T-cell (primary cell): ENCODE measurements at places on chromosomes 3 and 15.

DNA sequence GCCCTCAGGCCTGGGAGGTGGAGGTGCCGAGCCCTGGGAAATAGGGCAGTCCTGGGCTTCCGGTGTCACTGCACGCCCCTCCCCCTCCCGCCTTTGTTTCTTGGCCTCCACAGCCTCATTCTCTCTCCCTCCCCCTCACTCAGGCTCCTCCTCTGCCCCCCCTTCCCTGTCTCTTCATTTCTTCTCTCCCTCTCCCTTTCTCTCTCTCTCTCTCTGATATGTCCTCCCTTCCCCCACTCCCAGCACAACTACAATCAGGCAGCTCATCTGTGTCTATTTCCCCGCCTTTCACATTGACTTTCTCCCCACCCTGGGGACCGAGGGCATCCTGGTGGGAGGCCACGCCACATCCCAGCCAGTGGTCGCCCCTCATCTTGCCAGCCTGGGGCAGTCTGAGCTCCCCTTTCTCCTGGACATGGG, 40.2 kb downstream of the IDH2 start:
- H3K36me3 ChIP-seq = no peaks in the 10 kb centered on the region
- no peak overlapping the region for H3K4me3 ChIP-seq

- peaks cover 2% of the 10 kb centered on the region for H3K36me3 ChIP-seq
- DNase-seq = no peak
- no peak overlapping the region for H3K4me3 ChIP-seq
- no peak overlapping the region for H3K27ac ChIP-seq
Observed at GRCh38 chr15:60442763-60443162, 36.2 kb downstream of the ICE2 start.

DNA sequence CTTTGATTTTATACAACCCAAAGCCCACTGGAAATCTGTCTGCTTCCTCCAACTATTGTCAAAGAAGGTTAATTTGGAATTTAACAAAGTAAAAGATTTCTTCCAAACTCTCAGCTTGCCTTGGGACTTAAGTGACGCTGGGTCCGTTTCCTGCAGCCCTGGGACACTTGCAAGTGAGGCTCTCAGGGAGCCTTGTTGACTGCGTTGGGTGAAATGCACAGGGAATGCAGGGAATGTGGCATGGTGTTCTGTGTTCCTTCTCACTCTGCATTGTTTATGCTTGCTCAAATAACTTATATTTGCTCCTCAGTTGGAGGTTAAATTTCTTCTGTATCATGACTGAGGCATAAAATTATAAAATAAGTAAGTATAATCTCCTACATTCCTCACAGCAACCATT, 60.9 kb upstream of the TJP1 start:
- H3K27me3 ChIP-seq = peaks cover 2% of the 10 kb centered on the region
- no peak overlapping the region for H3K4me3 ChIP-seq
- H3K27ac ChIP-seq = no peak overlapping the region
- H3K4me1 ChIP-seq = no peaks in the 10 kb centered on the region
- no peak for DNase-seq

GRCh38 chr3:134381831-134382442, 7.7 kb upstream of the AMOTL2 start:
- H3K4me1 ChIP-seq = no peaks in the 10 kb centered on the region
- no peaks in the 10 kb centered on the region for H3K36me3 ChIP-seq

DNA sequence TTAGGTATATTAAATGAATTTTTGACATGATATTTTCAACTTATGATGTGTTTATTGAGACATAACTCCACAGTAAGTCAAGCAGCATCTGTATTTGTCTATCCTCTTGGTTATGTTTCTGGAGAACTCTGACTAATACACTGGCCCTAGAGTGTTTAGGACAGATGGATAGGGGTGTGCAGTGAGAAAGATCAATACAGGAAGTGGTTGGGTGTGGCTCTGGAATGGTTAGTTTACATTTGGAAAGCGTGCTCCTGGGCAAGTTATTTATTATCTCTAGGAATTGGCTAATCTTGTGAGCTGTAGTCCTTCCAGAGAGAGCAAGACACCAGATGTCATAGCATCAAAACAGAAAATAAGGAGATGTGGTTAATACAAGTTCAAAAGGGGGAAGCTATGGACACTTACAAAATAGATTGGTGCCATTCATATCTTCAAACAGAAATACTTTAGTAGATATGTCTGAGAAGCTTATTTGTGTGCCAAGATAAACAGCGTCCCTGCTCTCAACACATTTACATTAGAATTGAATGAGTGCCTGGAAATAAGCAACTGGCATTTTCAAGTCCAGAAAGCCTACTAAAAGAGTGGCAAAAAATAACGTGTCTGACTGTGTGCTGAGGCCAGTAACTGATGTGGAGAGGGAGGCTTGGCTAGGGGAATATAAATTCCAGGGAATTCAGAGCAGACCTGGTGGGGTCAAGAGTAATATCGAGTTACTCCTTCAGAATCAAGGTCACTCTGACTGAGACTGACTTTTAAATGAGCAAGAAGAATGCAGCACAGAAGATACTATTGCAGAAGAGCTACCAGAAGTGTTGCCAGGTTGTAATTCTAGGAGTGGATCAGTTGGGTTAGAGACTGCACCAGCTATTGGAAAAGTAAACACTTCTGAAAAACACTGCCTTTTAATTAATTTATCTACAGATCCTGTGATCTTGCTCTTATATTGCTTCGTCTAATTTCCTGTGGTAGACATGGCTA, 33.4 kb upstream of the PLAAT1 start:
- H3K4me1 ChIP-seq = no peaks in the 10 kb centered on the region
- no peak overlapping the region for H3K27ac ChIP-seq
- DNase-seq = no peak

GRCh38 chr15:38079236-38079635, 144.8 kb downstream of the TMCO5A start:
- no peaks in the 10 kb centered on the region for H3K36me3 ChIP-seq
- no peak for DNase-seq
- H3K4me1 ChIP-seq = no peaks in the 10 kb centered on the region

DNA sequence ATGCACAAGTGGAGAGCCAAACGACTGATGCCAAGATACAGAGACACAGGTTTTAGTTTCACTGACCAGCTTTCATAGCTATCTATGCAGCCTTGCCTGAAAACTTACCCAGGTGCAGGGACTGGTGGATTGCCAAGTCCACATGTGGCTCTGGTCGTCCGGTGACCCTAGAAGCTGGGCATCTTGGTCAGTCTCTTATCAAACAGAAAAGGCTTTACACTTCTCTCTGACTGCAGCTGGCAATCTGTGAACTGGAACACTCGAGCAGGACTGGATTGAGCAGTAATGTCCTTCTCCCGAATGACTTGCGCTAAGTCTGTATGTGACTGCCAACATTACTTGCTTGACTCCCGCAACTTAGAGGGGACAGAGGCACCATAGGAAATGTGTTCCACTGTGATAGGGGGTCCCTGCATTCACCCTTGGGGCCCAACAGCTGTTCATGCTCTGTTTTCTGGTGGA, 63.0 kb upstream of the SIAH2 start:
- no peak for DNase-seq
- no peak overlapping the region for H3K4me3 ChIP-seq
- H3K4me1 ChIP-seq = no peaks in the 10 kb centered on the region
- no peak overlapping the region for H3K27ac ChIP-seq
